ENCODE measurements at places on chromosomes 7 and 10.

GRCh38 chr10:118116715-118117449 is 70.1 kb upstream of the RAB11FIP2 start:
- DNase-seq: no peak

DNA sequence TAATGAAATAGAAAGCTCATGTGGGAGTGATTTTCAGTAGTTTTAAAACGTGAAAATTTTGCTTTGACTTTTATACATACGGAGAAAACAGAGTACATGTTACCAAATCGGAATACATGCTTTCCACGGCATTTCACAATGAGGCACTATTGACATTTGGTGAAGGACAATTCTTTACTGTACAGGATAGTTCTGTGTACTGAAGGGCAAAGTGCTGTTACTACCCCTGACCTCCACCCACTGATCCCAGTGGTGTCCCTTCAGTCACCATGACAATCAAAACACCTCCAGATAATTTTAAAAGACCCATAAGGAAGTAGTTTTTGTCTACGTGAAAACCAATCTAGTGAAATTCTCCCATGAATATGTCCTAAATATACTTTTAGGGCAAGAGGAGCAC is 33.1 kb upstream of the ANK3 start:
- DNase-seq: no peak

DNA sequence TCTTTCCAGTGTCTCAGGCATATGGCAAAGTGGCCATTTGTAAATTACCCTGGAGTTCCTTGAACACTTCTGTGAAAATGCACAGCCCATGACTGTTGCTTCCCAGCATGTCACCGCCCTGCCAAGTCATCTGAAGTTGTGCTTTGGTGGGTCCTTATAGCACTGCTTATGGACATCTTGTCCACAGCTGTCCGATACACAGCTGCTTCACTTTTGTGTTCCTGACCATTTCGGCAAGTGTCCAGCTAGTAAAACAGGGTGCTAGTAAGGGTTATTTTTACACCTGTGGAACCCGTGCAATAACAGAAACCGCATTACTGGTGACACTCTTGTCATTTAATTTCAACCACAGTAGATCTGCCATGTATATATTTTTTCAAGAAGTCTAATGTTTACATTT is 29.7 kb downstream of the PIP4K2A start:
- DNase-seq: peak; percentile 35

- DNase-seq: no peak
Measured at GRCh38 chr7:82359426-82359825, 84.2 kb downstream of the CACNA2D1 start.

DNA sequence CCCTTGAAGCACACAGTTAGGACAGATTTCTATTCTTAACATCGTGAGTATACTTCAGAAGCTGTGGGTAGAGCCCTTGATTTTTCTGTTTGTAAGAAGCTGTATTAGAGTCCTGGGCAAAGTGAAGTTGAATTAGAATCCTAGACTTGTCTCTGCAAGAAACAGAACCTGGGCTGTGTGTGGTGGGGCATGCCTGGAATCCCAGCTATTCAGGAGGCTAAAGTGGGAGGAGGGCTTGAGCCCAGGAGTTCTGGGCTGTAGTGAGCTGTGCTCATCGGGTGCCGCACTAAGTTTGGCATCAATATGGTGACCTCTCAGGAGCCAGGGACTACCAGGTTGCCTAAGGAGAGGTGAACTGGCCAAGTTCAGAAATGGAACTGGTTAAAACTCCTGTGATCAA is 183.4 kb downstream of the GNAI1 start:
- DNase-seq: no peak

DNA sequence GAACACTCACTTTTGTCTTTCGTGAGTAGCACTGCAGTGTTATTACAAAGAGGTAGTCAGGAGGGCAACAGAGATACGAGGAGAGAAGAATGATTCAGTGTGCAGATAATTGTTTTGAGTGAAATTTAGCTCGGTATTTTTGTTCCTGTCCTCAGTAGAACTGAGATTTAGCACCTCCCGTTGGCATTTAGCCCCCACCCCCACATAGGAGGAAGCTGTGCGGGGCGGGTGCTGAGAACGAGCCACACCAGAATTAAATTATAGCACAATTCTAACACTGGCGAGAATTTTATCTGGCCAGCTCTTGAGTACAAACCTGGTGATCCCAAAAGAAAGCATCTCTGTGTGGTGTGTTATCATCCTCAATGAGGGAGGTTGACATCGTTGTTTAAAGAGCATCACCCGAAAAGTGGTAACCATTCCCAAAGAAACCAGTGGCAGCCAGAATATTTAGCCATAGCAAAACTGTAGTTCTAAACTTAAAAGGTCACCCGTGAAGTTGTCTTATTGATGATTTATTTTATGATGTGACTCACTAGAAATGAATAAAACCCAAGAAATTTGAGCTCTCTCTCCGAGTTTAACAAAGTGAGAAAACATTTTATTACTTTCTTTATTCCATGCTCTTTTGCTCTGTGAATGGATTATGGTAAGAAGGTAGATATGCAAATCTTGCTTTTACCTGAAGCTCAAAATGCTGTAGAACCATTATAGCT is 612.2 kb downstream of the SUGCT start:
- DNase-seq: no peak

- DNase-seq: no peak
Measured at GRCh38 chr10:116398224-116398623, 29.4 kb upstream of the PNLIPRP3 start.

DNA sequence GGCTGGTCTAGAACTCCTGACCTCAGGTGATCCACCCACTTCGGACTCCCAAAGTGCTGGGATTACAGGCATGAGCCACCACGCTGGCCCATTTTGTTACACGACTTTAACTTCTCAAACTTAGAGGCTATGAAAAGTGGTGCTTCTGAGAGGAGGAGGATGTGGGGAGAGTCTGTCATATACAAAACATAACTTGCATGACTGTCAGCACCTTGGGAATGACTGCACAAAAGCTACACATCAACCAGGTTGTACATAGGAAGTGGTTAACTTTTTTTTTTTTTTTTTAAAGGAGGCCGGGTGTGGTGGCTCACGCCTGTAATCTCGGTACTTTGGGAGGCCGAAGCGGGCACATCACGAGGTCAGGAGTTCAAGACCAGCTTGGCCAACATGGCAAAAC is 43.4 kb upstream of the GSDME start:
- no peak for DNase-seq

- DNase-seq: no peak
Measured at GRCh38 chr7:132551439-132551838, 24.8 kb downstream of the PLXNA4 start.

DNA sequence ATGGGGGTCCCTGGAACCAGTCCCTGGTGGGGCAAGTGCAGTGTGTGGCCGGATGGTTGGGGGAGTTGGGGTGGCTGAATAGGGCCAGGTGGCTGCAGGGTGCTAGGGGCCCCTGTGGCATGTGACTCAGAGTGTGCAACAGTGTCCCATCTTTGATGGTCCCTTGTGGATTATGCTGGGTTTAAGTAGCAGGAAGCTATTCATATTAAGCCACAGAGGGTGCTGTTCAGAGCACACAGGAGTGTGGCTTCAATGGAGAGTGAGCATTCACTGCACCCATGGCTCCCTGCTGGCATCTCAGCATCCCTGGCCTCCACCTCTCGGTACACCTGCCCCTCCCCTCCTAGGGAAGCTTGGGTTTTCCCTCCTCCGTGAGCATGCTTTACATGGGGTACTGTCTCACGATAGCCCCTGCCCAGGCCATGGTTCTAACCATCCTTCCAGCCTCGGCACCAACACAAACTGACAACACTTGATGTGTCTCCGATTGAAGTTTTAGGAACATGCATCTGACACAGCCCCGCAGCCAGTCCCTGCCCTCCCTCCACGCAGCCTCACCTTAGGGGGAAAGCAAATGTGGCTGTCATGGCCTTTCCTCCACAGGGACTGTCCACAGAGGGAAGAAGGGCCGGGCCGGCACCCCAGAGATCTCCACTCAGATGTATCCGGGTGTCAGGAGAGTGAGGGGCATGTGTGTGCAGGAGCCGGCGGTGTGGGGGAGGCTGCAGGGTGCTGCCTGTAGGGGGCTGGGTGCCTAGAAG is 30.4 kb upstream of the PPIF start:
- DNase-seq: no peak

- no peak for DNase-seq
Measured at GRCh38 chr7:18508443-18509427, 13.2 kb downstream of the HDAC9 start.

GRCh38 chr7:156474241-156474743 is 166.3 kb upstream of the RNF32 start:
- no peak for DNase-seq

GRCh38 chr10:85548034-85548433 is 818.6 kb downstream of the GRID1 start:
- peak; percentile 30 for DNase-seq

DNA sequence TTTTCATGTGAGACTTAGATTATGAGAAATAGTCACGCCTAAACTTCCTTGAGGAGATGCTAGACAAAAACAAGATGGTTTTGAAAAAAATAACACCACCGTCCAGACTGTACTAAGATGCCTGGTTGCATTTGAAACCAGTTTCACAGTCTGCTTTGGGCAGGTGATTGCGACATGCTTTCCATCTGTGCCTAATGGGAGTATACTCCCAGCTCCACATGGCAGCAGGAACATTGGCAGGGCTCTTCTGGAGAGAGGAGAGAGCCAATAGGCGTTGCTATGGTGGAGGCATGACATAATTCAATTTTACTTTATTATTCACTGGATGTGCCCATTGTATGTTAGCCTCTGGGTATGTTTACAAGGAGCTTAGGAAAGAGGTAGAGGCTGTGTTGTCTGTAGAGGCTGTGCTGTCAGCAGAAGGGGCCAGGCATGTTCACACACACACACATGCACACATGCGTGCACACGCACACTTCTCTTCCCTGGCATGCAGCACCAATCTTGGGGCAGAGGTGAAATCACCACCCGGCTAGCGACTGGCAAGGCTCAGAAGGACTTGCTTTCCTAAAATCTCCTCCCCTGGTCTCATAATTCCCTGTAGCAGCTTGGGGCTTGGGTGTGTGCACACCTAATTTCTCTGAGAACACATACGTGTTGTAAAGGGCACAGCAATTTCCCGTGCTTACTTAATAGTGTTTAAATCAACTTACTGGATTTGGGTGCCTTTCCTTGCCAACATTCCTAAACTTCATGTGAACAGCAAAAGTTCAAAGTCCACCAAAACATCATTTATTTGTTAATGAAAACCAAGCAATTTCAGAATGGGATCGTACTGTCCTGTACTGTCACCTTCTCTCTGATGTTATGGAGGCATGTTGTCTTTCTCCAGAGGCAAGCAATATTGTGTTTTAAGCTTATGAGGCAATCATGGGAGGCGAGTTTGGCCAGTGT is 162.1 kb downstream of the TCF7L2 start:
- DNase-seq: no peak

GRCh38 chr10:123796736-123797135 is 94.9 kb downstream of the CPXM2 start:
- no peak for DNase-seq

- no peak for DNase-seq
Measured at GRCh38 chr7:112145206-112145605, 61.0 kb downstream of the DOCK4 start.

DNA sequence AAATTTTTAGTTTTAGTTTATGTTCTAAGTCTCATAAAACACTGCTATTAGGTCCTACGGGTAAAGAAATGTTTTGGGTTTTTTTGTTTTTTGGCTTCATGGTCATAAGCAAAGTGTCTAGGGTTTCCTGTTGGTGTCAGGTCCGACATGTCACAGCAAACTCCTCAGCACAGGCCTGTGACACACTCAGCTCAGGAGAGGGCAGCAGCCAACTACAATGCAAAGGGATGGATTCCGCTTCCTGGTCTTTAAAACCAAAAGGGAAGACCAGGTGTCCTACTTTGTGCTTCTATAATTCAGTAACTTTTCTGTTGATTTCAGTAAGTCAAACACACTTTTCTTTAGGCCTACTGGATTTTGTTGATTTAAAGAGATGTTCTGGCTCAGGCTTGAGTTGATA is 83.8 kb upstream of the MACROH2A2 start:
- no peak for DNase-seq

- no peak for DNase-seq
Measured at GRCh38 chr10:29026802-29027580, 261.9 kb upstream of the LYZL1 start.
